Stimulated activated CD8-positive, alpha-beta memory T cell treated with anti-CD3 and anti-CD28 coated beads, Interleukin-4, amount 100 ng/mL, for 4 hours (primary cell): ENCODE measurements at places on chromosomes 4 and X.

DNA sequence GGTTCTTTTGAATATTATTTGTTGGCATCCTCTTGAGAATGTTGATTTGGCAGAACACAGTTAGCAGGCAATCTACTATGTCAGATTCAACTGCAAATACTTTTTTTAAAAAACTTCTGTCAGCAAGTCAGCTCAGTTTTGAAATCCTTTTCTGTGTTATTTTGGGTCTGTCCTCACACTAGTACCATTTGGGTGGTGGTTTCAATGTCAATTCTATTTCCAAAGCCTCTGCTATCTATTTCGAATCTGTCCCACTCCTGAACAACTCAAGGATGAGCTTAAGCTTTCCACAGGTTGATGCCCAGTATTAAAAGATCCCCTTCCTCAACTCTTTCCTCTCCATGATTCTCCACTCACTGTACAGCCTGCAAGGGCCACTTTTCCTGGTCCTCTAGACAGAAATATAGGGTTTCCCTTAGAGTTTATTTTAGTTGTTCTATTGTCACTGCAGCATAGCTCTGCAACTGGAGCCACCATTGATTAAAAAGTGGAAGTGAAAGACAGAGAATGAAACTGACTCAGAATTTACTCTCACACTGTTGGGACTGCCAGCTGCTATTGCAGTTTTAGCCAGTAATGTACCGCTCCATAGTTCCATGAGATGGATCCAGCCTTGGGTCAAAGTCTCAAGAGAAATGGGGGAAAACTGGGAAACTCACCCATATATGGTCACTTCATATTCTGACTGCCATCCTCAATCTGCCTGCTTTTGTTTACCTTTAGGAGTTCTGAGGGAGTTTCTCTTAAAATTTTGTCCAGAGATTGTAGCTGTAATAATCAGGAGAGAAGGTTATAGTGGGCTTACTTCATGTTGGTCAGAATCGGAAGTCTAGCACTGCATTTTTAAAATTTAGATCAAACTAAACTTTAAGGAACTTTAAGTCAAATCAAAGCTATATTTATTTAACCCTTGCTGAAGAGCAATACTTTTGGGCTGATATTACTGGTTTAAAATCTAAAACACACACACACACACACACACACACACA lies 14.6 kb downstream of the HDX start:
- no peak for DNase-seq

- DNase-seq: no peak
Measured at GRCh38 chr4:70678383-70678999, 9.8 kb upstream of the UTP3 start.

DNA sequence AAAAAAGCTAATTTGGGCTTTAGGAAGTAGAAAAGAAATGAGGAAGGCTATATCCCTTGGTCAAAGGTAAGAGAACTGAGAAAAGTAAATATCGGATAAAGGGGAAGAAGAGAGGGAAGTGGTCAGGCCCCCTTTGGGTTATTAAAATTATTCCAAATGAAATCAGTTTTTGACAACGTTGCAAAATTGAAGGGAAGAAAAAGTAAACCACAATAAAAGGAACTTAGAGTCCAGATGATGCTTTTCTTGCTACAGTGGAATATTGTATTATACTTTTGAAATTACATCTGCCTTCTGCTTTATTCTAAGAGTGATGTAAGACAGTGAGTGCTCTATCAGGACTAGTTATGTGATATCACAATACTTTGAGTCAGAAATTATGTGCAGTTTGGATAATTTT lies 59.4 kb upstream of the RBPJ start:
- DNase-seq: no peak

- no peak for DNase-seq
Measured at GRCh38 chr4:39036172-39036571, 4.0 kb upstream of the TMEM156 start.

GRCh38 chr4:34250562-34250961 lies 1993.8 kb downstream of the ARAP2 start:
- DNase-seq: no peak

DNA sequence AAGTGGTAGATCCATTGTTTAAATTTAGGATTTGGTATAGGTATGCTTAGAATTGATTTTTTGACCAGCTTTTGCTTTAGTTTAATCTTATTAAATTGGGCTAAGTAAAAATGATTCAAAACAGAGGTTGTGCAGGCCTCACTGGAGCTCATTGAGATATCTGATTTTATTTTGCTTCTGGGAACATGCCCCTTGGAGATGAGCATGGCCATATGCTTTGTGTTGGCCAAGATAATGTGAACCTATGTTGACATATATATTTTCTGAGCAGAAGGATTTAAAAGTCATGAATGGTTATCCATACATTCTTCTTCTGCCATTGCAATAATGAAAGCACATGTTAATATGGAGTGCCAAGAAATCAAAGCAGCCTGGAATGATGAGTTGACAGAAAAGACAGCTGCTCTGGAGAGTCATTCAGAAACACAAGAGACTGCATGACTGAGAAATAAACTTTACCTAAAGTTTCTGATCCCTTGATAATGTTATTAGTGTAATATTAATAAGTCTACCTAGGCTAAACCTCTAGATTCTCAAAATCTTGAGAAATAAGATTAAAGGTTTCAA lies 489.7 kb upstream of the GNPDA2 start:
- DNase-seq: no peak

DNA sequence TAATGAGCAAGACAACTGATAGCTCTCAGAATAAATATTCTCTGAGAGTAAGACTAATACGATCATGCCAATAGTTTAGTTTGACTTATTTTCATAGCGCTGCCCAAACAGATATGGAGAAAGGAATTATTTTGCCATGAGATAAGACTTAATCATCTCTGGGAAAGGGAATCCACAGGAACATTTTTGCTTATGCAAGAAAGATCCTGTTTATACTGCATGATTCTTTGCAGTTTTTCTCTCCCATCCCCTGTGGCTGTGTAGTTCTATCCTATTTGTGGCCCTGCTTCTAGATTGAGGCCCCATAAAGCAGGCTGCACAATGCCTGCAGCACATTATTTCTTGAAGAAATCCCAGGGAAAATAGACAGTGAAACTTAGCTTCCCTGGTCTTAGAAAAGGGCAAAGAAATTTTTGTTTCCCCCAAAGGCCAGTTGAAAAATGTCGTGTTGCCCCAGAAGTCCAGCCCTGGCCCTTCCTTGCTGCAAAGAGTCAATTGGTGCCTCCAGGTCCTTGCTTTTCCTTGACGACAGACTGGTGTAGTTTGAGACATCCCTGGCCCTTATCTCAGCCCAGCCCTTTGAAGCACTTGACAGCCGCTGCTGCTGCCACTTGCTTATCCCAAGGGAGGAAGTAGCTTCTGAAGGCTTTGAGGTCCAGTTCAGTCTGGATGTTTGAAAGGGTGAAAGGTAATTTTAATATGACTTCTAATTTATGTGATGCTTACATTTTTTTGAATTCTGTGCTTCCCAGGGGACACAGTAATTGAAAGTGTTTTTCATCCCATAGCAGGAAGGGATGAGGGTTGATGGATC lies 45.0 kb upstream of the SH3RF1 start:
- no peak for DNase-seq

GRCh38 chrX:105211066-105211575 lies 9.4 kb downstream of the TEX13A start:
- DNase-seq: no peak

DNA sequence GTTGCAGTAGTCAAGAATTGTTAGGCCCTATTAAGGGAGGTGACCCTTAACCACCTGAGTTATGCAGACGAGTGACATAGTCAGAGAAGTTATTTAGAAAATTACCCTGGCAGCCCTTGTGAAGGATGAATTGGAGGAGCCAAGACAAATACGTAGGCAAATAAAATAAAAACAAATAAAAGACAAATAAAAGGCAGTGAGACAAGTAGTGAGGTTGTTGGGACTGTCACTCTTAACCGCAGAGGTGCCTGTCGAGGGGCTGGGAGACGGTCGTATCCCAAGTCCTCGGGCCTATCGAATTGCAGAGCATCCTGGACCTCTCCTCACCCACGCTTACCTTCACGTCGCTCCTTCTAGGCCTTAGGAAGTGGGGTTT lies 58.0 kb upstream of the ZC4H2 start:
- no peak for DNase-seq

GRCh38 chr4:144509088-144510015 lies 136.6 kb upstream of the HHIP start:
- no peak for DNase-seq

- DNase-seq: no peak
Measured at GRCh38 chr4:7805533-7806337, 133.9 kb downstream of the AFAP1 start.

GRCh38 chrX:2781698-2782097 lies 29.9 kb downstream of the XG start:
- DNase-seq: no peak

DNA sequence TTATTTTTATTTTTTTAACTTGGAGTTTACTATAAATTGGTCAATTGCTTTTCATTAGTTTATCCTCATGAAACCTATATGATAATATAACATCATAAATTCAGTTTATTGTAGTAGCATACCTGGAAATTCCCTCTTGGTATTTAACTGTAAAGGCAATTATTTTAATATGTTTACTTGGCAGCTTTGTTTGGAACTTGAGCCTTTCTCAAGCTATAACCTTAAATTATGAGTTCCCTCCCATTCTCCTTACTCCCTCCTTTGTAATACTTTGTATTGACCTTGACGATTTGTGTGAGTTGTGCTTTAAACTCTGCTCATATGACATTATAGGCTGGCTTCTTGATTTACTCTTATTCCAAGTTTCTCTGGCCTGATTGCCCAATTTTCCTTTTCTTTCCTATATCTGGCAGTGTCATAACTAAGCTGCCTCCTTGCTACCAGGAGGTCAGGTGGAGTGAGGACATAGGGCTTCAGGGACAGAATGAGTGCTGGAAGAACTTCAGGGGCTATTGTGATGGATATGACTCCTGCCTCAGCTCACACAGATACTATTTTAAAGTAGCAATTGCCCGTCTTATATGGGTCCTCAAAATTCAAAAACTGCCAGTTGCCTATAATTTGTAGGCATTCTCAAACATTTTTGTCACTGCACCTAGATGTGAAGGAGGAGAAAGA lies 77.7 kb downstream of the RAP1GDS1 start:
- DNase-seq: no peak

DNA sequence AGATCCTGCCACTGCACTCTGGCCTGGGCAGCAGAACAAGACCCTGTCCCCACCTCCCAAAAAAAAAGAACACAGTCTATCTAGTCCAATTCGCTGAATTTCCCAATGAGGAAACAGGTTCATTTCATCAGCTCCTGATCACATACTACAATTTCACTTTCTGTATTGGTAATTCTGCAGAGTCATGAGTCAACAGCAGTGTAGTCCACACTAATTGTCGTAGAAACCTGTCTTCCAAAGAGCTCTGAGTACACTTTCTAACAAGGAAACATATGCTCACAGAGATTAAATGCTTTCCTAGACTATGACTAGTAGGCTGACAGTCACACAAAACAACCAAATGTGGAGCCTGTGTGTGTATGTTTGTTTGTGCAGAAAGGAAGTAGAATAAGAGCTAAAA lies 91.9 kb downstream of the GPC4 start:
- DNase-seq: no peak

DNA sequence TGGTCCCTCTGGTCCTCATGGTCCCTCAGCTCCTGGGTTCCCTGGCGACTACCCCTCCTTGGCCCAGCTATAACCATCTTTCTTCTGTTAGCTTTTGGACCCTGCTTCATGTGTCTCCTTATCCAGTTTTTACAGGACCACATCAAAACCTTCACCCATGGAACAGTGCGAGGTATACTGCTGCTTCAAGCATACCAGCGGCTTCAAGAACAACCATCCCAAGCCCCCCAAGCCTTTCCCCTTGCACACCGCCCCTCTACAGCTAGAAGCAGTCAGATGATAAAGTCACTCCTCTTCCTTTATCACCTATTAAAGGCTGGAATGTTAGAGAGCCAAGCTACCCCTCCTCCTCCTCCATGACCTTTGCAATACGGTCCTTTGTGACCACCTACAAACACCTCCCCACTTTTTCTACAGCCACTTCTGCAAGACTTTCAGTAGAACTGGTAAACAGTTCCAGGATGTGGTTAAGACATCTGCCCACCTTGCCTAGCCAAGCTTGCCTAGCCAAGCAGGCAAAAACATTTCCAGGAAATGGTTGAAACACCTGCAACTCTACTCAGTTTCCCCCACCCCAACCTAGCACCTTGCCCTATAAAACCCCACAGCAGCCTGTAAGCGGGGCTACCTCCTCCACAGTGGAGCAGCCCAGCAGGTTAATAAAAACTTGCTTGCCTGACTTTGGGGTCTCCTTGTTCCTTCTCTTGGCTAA lies 125.7 kb downstream of the ZC4H2 start:
- no peak for DNase-seq

GRCh38 chr4:185840201-185840600 lies 28.2 kb upstream of the SORBS2 start:
- DNase-seq: no peak

DNA sequence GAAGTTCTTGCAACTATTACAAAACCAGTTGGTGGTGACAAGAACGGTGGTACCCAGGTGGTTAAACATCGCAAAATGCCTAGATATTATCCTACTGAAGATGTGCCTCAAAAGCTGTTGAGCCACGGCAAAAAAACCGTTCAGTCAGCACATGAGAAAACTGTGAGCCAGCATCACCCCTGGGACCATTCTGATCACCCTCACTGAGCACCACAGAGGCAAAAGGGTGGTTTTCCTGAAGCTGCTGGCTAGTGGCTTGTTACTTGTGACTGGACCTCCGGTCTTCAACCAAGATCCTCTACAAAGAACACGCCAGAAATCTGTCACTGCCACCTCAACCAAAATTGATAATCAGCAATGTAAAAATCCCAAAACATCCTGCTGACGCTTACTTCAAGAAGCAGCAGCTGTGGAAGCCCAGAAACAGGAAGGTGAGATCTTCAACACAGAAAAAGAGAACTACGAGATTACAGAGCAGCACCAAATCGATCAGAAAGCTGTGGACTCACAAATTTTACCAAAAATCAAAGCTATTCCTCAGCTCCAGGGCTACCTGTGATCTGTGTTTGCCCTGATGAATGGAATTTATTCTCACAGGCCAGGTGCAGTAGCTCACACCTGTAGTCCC lies 21.4 kb upstream of the SLC10A6 start:
- DNase-seq: no peak

DNA sequence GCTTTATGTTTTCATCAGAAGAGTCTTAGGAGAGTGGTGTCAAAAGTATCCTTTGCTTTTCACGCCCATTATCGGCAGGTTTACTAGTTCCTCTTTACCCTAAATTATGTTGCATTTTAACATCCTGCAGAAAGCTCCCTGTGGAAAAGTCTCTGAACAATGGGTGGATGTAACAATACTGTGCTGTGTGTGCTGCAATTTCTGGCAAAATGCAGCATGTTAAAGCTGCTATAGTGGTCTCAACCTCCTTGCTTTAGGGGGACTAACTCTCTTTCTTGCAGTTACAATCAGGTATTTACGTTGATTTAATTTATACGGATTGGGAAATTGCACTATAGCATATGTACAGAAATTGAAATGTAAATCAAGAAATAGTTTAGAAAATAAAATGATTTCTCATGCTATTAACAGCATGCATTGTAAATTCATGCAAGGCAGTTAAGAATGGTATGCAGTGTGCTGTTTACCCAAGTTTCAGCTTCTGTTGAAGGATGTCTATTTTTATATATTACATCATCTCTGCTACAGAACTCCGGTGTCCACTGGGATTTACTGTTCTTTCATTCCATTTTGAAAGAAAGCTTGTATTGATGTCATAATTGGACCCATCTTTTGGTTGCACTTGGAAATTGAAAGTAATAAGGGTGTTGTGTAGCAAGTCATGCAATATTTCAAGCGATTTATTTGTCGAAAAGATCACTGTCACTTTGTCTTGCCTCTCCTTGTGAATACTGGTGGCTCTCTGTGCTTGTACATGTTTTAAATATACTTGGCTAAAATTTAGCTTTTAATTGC lies 145.7 kb downstream of the RAPGEF2 start:
- no peak for DNase-seq
